Adrenal gland (tissue), 19 donors: ENCODE measurements at places on chromosomes 5 and 9. TPM values are rescaled to one million over a fixed set of nuclear protein-coding genes. Genes with fewer than 3 reads are reported as not detected.

DNA sequence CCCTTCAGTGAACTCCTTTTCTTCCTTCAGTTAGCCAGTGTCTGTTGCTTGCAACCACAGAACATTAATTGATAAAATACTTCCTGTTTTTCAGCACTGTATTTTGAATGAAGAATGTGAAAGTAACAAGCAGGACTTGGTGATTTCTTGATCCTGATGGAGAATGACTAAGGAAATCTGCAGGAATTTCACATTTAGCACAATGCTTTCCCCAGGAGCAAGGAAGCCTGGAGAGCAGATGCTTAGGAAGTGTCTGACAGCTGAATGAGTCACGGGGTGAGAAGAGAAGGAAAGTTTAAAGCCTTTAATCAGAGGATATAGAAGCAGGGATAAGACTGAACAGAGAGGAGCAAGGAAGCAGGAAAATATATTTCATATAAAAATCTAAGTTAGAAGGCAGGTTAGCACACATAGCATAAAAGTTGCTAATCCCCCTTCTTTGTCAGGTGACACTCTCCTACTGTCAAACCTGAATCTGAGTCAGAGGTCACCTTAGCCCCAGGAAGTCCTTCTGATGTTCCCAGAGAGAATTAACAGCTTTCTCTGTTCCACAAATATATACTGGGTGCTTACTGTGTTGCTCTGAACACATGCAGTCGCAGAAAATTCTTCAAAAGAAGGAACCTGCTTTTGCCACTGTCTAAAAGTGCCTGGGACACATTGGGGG lies 59.7 kb downstream of the GNA14 start:
- no peak overlapping the region for H3K4me3 ChIP-seq
- H3K4me1 ChIP-seq, result no peaks in the 10 kb centered on the region
- H3K36me3 ChIP-seq, result no peaks in the 10 kb centered on the region
- DNase-seq, result no peak

DNA sequence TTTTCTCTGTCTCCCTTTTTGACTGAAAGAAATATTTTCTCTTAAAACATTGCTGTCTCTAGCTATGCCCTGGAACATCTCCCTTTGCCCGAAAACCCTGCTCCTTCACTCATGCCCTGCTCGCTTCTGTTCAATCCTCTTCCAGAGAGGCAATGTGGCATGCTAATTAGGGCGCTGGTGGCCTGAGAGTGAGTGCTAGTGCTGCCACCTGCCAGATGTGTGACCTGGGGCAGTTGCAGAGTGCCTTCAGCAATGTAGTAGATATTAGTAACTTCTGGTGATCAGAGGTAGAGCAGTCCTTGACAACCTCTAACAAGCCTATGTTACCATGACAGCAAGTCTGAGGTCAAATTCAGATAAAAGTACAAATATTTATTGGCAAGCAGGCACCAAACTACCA lies 119.5 kb upstream of the OSMR start:
- no peaks in the 10 kb centered on the region for H3K36me3 ChIP-seq
- H3K4me1 ChIP-seq, result no peaks in the 10 kb centered on the region
- DNase-seq, result no peak
- no peak overlapping the region for H3K4me3 ChIP-seq
- H3K27ac ChIP-seq, result peak overlapping the region; percentile 49

DNA sequence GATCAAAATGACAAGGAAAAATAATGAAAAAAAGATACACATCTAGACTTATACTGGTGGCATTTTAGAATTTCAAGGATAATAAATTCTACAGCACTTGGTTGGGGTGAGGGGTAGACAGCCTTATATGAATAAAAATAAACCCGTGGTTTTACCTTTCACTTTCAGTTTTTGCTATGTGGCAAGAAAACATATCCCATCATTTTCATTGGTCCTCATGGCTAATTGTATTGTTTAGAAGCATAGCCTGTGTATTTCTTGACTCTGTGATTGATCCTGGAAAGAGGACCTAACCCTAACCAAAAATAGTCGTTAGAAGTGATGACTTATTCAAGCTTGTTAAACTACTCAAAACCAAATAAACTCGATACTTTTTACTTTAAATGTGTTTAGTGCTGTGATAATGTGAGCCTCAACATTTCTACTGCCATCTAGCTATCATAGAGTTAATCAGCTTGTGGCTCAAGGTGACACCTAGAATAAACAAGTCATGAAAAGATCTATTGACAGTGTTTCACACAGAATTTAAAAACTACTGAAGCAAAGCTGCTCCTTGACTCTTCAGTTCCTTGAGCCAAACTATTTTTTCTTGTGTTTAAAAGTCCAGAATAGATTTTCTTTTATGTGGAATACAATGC lies 153.3 kb upstream of the IZUMO3 start:
- no peak overlapping the region for H3K4me3 ChIP-seq
- H3K27me3 ChIP-seq, result no peaks in the 10 kb centered on the region
- no peaks in the 10 kb centered on the region for H3K36me3 ChIP-seq
- no peak for DNase-seq
- no peak overlapping the region for H3K27ac ChIP-seq

DNA sequence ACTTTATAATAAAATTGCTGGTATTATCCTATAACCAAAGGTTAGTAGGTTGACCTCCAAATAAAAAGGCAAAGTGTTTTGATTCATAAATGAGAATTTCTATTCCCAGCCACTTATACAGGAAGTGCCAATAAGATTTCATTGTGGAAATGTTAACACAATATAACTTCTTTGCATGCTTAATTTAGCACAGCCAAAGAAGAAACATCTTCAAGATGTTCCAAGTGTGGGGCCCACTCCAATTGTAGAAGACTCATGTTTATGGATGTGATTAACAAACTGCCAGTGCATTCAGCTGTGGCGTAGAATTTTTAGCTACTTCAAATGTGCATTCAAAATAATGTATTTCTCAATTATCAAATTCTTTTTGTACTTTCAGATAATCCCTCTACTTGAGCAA lies 402.3 kb downstream of the DEPDC1B start:
- H3K4me1 ChIP-seq, result no peaks in the 10 kb centered on the region
- no peak for DNase-seq
- H3K36me3 ChIP-seq, result no peaks in the 10 kb centered on the region
- no peak overlapping the region for H3K27ac ChIP-seq
- no peaks in the 10 kb centered on the region for H3K27me3 ChIP-seq

DNA sequence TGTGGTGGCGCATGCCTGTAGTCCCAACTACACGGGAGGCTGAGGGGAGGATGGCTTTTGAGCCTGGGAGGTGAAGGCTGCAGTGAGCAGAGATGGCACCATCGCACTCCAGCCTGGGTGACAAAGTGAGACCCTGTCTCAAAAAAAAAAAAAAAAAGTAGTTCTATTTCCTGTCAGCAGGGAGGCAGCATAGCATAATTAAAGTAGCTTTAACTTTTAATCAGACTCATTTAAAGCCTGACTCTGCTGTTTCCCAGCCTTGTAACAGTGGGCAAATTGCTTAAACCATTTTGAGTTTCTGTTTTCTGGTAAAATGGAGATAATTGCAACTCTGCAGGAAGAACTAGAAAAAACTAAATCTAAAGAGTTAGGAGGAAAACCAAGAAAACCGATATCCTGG lies 31.2 kb downstream of the CNOT6 start:
- H3K27ac ChIP-seq, result no peak overlapping the region
- no peak overlapping the region for H3K4me3 ChIP-seq
- no peak for DNase-seq
- no peaks in the 10 kb centered on the region for H3K27me3 ChIP-seq
- H3K4me1 ChIP-seq, result no peaks in the 10 kb centered on the region

DNA sequence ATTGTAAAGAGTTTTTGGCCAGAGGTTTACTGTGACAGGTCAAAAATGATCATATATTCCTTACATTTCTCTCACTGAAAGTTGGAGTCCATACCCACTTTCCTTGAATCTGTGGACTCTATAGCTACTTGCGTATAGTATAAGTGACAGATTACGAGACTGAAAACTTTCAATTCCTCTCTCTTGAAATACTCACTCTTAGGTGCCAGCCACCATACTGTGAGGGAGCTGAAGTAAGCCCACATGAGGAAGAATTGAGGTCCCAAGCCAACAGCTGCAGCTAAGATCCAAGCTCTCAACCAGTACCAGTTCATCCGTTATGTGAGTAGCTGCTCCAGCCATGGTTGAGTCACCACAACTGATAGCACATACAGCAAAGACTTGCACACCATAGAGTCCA lies 128.1 kb upstream of the FAM174A start:
- no peak overlapping the region for H3K27ac ChIP-seq
- no peak overlapping the region for H3K4me3 ChIP-seq
- H3K4me1 ChIP-seq, result no peaks in the 10 kb centered on the region
- H3K27me3 ChIP-seq, result no peaks in the 10 kb centered on the region
- no peak for DNase-seq

The AQP3 gene
- 1.2 TPM for total RNA-seq
